ENCODE measurements at places on chromosomes 7 and 10.
A peak's percentile ranks its signal among the peaks of the same experiment; 100 is the strongest.

DNA sequence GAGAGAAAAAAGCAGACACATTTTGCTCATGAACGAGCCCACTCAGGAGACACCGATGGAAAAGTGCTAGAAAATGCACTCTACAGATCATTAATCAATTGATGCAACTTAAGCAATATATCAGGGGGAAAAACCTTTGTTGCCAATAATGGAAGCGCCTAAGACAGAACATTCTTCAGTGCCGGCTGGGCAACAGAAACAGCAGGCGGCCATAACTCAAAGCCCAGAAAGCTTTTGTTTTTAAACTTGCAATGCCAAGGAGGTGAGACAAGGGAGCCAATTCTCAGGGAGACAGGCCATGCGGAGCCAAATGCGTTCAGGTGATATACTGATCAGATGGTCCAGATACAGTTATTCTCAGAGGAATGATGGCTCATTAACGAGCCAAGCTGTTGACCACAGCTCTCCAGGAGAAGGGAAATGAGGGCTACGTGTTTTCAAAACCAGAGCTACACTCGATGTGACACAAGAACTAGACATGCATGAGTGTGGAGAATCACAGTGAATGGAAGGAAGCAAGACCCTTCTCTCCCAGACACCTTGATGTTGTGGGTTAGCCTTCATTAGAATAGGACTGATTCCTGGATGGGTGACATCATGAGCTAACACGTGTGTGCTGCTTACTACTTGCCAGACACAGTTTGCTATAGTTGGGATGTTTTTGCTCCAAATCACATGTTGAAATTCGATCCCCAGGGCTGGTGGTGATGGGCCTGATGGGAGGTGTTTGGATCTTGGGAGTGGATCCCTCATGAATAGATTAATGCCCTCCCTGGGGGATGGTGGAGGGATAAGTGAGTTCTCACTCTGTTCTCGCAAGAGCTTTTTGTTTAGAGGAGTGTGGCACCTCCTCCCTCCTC lies 79.1 kb upstream of the KCNMA1 start:
- no peak for DNase-seq

DNA sequence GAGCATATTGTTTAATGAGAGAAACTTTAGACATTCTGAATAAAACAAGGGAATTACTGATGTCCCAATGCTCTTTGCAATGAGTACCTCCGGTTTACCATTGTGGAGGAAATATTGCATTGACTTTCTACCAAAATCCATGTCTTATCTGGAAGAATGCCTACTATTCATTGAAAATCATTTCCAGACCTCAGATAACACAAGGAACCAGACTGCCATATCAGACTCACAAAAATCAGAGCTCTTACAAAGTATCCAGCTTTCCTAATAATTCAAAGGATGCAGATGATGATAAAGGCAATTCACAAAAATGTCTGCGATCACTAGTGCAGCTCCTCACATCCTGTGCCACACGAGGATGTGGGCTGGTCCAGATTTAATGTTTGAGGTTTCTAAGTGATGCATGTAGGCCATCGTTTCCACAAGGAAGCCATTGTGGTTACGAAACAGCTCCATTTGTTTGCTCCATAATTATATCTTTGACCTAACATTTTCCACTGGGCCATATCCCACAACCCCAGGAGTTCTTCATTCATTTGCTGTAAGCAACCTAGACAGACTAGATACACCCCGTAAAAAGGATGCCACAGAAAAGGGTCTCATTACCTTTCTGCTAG lies 831.1 kb upstream of the C7orf33 start:
- DNase-seq, result no peak

GRCh38 chr7:142194201-142194600 lies 63.7 kb downstream of the PRSS58 start:
- no peak for DNase-seq

DNA sequence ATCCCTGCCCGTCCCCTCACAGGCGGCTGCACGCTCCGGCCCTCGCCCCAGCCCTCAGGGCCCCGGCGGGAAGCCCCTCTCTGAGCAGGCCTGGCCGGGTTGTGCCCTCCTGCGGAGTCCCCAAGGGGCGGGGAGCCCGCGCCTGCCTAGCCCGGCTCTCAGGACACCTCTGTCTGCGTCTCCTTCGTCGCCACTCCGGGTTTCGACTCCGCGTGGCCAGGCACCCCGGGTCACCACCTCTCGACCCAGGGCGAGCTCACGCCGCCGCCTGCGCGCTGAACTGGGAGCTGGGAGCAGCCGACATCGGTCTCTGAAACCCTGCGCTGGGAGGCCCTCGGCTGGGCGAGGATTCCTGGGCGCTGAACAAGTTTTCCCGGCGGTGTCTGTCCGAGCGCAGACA lies 6.2 kb upstream of the OGDHL start:
- no peak for DNase-seq

DNA sequence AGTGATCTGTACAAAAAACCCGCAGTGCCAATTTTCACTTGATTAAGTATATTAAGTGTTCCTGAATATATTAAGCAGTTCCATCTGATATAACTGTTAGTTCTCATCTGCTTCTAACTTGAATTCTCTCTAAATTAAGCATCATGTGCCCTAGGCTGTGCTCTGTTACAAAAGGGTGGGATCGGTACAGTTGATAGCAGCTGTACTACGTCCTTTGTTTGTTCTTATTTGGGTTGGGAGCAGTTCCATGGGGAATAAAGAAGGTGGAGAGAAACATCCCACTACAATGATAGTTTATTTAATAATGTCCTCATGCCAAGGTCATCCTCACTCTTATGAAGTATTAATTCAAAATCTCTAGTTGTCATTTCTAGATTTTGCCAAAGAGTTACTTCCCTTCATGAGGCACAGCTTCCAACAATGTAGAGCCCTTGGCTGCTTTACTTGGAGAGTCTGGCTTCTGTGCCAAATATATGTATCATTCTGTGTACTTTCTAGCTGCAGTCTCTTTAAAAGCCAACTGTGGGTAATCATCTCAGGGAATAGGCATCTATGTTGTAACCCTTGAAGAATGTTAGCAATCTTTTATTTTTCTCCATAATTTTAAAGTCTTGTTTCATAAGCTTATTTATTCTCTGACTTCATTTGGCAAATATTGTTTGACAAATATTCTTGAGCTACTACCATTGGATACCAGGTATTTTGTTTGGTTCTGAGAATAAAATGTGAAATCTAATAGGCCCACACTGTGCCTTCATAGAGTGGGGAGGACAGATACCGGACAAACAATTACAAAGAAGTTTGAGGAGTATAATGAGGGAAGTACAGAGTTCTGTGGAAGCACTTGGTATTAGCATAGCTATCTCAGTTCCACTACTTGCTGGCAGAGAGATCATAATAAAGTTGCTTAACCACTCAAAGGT lies 22.4 kb upstream of the AHR start:
- DNase-seq, result no peak

DNA sequence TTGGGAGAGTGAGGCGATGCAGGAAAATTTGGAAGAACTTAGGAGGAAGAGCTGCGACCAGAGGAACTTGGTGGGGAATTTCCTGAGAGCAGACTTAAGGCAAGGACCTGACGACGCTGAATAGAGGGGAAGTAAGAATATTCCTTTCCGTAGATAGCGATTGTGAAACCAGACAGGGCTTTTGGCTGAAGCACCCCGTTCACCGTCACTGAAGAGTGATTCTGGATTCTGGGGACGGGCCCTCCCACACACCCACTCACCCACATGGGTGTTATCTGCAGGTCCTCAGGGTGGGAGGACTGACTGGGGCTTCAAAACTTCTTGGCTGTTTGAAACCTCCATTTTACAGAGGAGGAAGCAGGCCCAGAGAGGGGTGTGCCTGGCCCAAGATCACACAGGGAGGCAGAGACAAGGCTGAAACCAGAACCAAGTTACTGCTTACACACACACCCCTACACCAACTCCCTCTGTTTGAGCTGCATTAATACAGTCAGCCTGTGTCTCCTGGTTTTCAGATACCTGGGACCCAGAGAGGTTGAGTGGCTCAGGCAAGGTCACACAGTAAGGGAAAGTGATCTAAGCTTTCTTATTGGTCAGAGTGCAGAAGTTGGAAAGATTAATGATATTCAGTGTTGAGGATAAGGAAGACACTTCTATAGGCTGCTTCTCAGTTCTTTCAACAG lies 37.2 kb upstream of the CDH23 start:
- no peak for DNase-seq

DNA sequence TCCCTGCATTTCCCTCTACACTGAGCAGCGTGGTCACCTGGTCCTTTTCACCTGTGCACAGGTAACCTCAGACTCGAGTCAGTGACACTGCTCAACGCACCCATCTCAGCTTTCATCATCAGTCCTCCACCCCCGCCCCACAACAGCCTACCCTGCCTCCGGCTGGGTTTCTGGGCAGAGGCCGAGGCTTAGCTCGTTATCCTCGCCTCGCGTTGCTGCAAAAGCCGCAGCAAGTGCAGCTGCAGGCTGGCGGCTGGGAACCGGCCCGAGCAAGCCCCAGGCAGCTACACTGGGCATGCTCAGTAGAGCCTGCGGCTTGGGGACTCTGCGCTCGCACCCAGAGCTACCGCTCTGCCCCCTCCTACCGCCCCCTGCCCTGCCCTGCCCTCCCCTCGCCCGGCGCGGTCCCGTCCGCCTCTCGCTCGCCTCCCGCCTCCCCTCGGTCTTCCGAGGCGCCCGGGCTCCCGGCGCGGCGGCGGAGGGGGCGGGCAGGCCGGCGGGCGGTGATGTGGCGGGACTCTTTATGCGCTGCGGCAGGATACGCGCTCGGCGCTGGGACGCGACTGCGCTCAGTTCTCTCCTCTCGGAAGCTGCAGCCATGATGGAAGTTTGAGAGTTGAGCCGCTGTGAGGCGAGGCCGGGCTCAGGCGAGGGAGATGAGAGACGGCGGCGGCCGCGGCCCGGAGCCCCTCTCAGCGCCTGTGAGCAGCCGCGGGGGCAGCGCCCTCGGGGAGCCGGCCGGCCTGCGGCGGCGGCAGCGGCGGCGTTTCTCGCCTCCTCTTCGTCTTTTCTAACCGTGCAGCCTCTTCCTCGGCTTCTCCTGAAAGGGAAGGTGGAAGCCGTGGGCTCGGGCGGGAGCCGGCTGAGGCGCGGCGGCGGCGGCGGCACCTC lies at the start of the genes KLLN and PTEN:
KLLN (minus strand) TSS at position 481 of the 891 bp plus-strand sequence. CDS start 1,046 bp downstream, outside the sequence.
PTEN (plus strand) TSS at position 573 of the 891 bp plus-strand sequence. CDS start 845 bp downstream, outside the sequence.
- DNase-seq, result peak; percentile 71

DNA sequence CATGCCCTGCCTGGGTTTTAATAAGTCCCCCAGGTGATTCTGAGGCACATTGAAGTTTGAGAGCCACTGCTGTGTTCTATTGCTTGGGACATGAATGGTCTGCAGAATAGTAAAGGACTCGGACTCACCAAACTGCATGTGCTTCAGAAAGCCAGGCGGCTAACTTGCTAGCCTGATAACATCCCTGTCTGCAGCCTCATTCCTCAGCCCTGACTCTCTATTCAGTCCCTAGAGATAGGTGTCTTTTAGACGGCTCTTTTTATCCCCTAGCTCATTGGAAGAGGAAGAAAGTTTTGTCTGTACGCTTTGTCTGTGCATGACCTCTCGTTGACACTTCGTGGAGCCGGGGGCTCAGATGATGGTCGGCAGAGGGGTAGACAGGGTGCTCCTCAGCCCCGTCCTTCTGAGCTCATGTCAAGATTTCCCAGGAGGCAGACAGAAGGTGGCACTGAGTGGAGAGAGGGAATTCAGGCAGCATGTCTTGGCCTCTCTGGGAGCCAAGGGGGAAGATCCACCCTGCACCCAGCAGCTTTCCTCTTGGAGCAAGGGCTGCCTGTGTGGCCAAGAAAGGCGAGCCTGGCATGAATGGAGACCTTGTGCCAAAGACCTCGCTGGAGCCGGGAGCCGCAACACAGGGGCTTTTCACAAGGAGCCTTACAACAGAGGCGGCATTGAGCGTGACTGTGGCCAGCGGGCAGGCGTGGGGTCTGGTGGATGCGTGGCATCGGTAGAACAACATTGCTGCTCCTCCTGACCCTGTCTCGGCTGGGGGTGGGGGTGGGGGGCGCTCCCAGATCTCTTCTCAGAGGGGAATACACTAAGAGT lies 51.1 kb upstream of the PODXL start:
- DNase-seq, result no peak

DNA sequence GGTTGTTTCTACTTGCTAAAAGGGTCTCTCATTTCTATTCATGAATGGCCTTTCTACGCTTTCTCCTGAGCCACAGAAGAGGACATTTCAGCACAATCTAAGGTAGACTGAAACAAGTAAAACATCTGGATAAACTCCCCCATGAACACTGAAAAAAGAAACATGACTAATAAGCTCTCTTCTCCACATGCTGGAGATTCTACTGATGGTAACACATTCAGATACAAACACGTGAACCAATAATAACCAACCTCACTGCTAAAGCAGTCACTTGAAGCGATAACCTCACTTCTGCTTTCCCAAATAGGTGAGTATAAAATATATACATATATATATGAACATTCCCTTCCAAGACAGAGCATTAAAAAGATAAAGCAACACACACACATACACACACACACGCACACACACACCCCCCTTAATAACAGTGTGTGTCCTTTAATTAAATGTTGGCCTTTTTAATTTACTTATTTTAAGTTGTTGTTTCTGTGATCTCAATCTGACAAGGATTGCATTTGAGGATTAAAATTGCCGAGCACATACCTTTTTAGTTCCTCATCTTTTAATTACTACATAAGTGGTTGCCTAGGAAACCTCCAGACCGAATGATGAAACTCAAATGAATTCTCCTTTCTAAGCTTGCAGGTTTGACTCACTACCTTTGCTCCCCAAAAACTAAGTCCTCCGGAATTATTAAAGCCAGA lies 292.4 kb upstream of the KLF14 start:
- DNase-seq, result no peak

GRCh38 chr7:92360387-92360786 lies 86.9 kb upstream of the GATAD1 start:
- no peak for DNase-seq

GRCh38 chr7:155829796-155830470 lies 17.7 kb upstream of the SHH start:
- DNase-seq, result no peak

DNA sequence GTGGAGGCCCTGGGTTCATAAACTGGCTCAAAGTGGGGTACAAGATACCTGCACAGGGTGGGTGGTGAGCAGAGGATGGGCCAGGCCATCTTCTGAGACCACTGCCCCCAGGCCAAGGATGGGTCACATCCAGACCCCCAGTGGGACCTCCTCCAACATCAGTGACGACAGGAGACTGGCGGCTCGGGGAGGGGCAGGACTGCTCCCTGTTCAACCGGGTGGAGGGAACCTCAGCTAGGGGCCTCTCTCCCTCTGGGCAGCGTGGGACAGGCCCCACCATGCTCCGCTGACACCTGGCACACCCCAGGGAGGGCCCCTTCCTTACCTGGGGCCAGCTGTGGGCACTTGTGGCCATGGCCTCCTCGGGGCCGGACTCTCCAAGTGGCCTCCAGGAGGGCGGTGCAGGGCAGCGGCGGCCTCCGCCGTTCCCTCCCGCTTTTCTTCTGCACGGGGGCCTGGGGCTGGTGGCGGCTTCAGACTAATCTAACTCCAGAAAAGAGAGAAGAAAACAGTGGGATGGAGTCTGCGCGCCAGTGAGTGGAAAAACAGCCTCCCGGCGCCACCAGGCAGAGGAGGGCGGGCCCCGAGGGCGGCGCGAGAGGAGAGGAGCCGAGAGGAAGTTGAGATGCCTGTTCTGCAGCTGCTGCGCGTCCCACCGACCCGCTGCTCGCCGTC lies at the start of gene CALHM2:
CALHM2 (minus strand) TSS at position 540 of the 675 bp plus-strand sequence. CDS start 2,429 bp downstream, outside the sequence.
- peak; percentile 38 for DNase-seq

GRCh38 chr7:137682596-137682995 lies 164.2 kb downstream of the DGKI start:
- no peak for DNase-seq

Measured in CD8-positive, alpha-beta memory T cell (primary cell).